Left kidney (tissue), 8 donors: ENCODE measurements at places on chromosomes 1 and 21. TPM values are rescaled to one million over a fixed set of nuclear protein-coding genes. Genes with fewer than 3 reads are reported as not detected.

DNA sequence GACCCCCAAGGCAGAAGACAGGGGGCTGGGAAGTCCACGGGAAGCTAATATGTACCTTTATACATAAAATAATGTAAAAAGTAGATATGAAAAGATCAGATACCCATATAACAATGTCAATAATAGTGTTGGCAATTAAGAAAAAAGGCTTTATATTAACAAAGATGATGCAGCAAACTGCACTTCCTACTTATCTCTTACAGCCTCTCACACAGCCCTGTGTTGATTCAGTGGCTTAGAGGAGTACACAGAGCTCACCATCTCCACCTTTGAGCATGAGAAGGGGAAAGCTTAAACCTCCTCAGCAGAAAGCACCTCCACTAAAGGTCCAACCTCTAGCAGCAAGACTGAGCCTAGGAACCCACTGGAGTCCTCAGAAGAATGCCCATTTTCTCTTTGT lies 7.2 kb upstream of the VSIG8 start:
- no peak for DNase-seq

DNA sequence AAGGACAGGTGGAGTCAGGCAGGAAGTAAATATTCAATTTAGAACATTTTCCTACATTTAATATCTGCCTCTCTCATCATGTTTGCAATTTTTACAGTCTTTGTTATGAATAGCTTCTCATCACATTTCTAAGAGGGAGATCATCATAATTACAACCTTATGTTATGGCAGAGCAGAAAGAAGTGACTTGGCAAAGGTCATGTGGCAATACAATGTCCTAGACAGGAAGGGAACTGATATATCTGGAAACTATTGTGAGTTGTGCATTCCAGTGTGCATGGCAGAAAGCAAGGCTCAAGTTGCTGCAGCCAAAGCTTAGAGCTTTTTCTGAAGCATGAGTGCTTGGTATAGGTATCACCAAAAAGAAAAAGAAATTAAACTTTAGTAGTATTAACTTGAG lies 43.8 kb upstream of the PRRX1 start:
- DNase-seq = no peak

DNA sequence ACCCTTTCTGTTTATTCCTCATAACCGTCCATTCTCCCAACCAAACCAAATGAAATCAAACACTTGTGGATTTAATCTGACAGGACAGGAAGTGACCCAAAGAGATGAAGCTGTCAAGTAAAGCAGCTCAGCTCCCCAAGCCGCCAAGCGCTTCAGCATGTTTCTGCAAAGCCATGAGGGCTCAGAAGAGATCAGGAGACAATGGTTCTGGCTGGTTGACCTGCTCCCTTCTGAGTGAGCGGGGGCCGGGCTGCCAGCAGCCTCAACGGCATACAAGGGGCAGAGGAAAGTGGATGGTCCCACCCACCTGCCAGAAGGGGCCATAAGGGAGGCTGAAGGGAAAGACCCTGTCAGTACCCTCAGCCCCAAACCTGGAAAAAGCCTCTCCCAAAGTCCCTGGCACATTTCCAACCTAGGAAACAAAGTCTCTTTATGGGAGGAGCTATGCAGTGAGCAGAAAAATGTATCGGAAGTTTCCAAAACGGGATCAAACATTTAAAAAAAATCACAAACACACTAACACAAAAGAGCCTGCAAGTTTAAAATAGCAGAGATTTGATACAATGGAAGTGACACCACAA lies 45.4 kb downstream of the SLC45A1 start:
- DNase-seq = no peak

DNA sequence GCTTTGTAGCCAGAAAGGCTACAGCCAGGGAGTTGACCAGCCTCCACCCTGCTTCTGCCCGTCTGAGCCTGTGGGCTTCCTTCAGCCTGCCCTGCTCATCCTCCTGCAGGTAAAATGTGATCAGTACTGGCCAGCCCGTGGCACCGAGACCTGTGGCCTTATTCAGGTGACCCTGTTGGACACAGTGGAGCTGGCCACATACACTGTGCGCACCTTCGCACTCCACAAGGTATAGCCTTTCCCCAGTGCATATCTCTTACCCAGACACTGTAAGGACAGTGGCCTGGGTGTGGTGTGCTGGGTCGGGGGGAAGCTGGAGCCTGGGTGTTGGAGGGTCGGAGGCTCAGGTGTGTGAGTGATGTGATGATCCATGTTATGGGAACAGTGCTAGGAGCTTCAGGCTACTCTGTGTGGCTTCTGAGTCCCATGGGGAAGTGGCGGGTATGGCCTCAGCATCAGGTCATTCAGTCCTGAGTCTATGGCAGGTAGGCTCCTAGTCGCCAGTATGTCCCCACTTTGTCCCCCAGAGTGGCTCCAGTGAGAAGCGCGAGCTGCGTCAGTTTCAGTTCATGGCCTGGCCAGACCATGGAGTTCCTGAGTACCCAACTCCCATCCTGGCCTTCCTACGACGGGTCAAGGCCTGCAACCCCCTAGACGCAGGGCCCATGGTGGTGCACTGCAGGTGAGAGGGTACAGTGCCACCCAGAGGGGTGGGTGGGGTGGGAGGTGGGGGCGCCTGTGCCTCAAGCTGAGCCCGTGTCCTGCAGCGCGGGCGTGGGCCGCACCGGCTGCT lies 31.2 kb upstream of the KDM4A start:
- DNase-seq = no peak

DNA sequence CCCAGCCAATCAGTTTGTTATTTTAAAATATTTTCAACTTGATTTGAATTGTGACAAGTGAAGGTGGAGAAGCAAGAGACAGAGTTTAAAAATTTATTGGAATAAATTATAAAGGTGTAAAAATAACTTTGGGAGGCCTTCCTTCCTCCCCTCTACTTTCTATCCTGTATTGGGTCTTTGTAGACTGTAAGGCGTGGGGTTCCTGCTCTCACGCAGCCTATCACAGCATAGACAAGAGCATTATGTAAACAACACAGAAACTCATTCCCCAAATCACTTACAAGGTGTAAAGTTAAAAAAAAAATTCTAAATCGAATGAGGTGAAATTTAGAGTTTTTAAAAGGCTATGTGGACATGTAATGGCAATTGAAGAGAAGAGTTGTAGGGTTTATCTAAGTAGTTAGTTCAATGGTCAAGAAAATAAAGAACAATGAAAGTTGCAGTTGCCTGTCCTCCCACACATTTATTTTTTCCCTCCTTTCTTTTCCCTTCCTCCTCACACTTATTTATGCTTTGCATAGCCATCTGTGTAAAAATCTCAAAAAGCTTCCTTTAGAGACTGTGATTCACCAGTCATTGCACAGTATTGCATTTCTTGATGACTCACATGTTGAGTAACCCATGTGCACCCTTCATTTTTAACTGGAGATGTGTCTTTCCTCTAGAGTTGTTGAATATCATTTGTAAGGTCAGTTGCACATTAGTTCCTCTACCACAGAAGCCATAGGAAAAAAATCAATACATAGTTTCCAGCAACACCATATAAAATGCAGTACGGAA lies 242.2 kb downstream of the PTPRC start:
- DNase-seq = no peak

GRCh38 chr1:232594768-232595698 lies 34.9 kb downstream of the SIPA1L2 start:
- no peak for DNase-seq

- DNase-seq = no peak
These were observed 35.5 kb downstream of the COA6 start for GRCh38 chr1:234408757-234409156.

The TCHHL1 gene
- polyA plus RNA-seq = not detected

- DNase-seq = no peak
These were observed 596 bp downstream of the CD247 start for GRCh38 chr1:167517535-167518330.
